ENCODE measurements at places on chromosomes 1 and 21.

DNA sequence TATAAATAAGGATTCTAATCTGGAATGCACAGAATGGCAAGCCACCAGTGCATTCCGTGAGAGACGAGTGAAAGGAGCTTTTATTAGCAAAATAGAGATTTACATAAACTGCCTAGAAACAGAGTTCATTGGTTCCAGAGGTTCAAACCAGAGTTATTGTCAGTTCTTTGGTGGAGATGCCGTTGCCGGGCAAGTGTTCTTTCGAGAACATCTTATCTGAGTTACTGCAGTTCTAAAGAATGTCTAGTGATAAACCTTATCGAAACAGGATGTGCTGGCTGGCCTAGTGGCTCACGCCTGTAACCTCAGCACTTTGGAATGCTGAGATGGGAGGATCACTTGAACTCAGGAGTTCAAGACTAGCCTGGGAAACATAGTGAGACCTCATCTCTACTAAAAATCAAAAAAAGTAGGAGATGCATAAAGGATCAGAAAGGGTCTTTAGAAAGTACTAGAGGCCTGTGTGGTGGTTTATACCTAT, 19.9 kb upstream of the EVI5 start:
- DNase-seq = no peak

DNA sequence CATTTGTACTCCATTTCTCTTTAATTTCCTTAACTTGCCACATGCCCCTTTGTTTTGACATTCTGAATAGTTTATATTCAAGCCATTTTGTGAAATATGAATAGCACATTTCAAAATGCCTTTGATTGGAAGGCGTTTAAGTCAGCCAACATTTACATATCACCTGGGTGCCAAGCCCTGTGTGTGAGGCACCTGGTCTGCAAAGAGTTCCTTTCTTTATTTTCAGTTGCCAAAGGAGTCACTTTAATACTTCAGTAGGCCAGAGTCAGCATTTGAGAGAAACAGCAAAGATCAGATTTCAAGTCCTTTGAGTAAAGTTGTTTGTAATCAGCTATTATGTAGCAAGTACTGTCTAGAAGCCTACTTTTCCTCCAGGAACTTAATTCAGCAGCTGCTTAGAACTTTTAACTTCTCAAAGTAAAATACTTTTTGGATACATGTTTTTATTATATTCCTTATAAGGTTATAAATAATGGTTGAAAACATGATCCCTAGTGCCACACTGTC, 70.8 kb downstream of the DTL start:
- DNase-seq = peak; percentile 18

DNA sequence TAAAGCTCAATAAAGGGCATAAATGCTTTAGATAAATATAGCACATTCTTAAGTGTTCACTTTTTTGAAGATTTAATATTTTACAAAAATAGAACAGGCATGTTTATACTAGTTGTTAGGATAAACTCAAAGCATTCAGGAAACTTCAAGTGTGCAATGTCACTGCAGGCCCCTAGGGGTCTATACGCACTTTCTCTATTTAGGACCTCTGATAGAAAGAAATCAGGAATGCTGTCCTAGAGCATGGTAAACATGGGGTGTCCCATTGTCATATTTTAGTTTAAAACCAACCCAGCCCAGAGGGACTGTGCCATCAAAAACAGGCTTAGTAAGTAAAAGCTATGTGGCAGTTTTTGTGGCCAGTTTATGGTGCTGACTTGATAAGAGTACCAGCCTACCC, 102.2 kb downstream of the BARHL2 start:
- no peak for DNase-seq

GRCh38 chr1:221448585-221449175, 293.2 kb downstream of the DUSP10 start:
- no peak for DNase-seq

DNA sequence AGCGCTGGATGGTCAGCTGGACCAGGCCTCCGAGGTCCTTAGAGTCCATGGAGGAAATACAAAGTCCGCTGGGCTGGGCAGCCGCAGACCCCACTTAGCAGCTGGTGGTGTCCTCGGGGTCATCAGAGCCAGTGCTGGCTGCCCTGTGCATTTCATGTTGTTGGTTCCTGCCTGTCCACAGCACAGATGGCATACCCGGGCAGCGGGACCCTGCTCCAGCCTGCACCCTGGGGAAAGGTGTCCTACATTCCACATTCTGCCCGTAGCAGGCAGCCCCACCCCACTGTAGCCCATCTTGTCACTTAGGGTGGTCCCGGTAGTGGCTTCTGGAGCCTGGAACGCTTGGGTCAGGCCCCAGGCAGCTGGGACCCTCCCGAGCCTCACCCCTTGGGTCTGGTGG, 19.8 kb downstream of the PRKCZ start:
- DNase-seq = no peak

GRCh38 chr1:31417148-31417547, 4.1 kb downstream of the SERINC2 start:
- DNase-seq = no peak

GRCh38 chr1:184075055-184076029, 23.8 kb downstream of the TSEN15 start:
- peak; percentile 38 for DNase-seq

- no peak for DNase-seq
Measured at GRCh38 chr1:41330588-41331545, 30.4 kb upstream of the FOXO6 start.

DNA sequence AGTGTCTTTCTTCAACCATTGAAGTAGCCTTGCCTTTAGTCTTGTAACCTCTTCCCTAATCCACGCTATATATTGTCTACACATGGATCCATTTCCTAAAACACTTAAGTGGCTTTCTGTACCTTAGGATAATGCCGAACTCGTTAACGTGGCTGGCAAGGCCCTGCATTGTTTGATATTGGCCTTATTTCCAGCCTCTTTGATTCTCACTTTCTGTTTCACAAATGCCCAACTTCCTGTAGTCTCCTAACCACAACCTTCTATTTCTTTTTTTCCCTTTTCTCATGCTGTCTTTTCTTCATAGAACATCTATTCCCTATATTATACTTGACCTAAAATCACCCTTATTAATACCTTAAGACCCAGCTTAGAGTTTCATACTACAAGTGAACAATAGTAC, 536.0 kb downstream of the LMO4 start:
- no peak for DNase-seq

GRCh38 chr1:209732725-209733124, 23.1 kb upstream of the TRAF3IP3 start:
- no peak for DNase-seq

DNA sequence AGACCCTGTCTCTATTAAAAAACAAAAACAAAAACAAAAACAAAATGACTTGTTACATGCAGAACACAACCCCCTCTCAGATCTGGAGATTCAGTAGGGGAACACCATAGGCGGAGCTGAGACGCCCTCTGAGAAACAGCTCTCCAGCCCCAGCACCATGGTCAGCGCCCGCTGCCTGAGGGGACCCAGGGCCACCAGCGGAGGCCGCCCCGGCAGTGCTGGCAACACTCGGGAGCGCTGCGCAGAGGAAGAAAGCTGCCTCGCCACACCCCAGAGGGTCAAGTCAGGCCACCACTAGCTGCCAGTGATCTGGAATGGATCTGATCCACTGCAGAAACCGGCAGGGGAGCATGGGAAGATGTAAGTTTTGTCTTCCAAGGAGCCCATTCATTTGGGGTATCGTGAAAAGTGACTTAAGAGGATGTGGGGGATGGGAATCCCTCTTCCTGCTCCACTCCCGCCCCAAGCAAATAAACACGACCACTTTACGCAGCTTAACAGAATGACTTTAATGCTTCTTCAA, 3.1 kb downstream of the ACTA1 start:
- DNase-seq = no peak

DNA sequence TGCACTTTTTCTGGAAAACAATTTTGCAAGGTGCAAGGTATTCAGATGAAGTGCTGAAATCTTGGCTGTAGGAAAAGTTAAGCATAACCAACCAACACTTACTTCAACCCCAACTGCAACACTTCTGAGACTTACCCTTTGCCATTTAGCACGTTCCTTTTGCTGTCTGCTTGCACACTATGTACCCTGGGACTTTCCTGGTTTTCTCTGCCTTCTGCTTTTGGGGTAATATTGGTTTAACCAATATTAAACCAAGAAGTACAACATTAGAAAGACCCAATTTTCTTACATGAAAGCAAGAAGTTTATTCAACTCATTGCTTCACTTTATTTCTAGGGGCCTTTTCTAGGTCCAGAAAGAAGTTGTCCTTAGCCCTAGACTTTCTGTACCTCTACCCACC, 193.0 kb downstream of the HLX start:
- no peak for DNase-seq

GRCh38 chr1:2539312-2539907, 9.3 kb upstream of the HES5 start:
- DNase-seq = no peak

GRCh38 chr1:244945109-244945671, 80.8 kb upstream of the HNRNPU start:
- no peak for DNase-seq

GRCh38 chr1:222785529-222785928, 29.3 kb upstream of the DISP1 start:
- no peak for DNase-seq

DNA sequence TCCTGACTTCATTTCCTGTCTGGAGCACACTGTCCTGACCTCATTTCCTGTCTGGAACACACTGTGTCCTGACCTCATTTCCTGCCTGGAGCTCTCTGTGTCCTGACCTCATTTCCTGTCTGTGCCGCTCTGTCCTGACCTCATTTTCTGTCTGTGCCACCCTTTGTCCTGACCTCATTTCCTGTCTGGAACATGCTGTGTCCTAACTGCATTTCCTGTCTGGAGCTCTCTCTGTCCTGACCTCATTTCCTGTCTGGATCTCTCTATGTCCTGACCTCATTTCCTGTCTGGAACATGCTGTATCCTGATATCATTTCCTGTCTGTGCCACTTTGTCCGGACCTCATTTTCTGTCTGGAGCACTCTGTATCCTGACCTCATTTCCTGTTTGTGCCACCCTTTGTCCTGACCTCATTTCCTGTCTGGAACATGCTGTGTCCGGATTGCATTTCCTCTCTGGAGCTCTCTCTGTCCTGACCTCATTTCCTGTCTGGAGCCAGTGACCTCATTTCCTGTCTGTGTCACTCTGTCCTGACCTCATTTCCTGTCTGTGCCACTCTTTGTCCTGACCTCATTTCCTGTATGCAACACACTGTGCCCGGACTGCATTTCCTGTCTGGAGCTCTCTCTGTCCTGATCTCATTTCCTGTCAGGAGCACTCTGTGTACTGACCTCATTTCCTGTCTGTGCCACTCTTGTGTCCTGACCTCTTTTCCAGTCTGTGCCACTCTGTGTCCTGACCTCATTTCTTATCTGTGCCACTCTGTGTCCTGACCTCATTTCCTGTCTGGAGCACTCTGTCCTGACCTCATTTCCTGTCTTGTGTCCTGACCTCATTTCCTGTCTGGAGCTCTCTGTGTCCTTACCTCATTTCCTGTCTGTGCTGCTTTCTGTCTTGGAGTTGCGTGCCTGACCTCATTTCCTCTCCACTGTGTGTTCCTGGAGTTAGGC, 27.6 kb downstream of the SKI start:
- DNase-seq = peak; percentile 15

GRCh38 chr1:99685516-99686180, 39.7 kb downstream of the PALMD start:
- peak; percentile 36 for DNase-seq

- DNase-seq = no peak
Measured at GRCh38 chr1:70101231-70101630, 104.1 kb downstream of the LRRC40 start.

DNA sequence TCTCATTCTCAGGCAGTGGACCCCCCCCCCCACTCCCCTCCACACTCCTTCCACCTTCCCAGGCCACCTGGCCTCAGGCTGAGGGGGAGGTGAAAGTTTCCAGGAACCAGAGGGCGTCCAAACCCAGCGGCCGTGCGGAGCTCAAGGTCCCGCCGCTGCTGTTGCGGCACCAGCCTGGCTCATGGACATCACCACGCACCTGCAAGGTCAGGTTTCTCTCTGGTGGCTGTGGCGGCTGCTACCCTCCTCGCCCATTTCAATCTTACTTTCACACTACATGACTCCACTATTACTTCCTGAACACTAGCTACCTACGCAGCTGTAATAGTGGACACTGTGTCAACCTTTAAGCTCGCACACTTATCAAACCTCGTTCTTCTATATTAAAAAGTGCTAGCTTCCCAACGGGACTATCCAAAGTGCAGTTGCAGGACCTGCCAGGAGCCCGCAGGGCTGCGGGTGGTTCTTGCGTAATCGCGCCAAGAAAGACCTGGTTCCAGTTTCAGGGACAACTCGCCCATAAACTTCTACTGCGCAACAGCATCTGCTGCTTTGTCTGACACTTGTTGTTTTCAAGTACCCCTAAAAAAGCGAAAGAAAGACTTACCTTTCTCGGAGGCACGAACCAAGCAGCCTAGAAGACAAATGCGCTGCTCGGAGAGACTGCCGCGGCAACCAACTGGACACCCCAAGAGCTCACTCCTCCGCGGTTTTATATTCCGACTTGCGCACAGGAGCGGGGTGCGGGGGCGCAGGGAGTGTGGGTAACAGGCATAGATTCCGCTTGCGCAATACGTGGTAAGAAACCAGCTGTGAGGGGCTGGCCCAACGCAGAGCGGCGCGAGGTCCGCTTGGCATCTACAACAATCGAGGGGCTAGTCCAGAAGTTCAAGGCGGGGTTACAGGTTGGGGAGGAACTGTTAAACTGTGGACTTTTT, at the start of gene DIRAS3:
Gene DIRAS3 (minus strand): TSS at position 687 of the 938 bp plus-strand sequence. CDS start 3,330 bp downstream, outside the sequence.
- DNase-seq = no peak

DNA sequence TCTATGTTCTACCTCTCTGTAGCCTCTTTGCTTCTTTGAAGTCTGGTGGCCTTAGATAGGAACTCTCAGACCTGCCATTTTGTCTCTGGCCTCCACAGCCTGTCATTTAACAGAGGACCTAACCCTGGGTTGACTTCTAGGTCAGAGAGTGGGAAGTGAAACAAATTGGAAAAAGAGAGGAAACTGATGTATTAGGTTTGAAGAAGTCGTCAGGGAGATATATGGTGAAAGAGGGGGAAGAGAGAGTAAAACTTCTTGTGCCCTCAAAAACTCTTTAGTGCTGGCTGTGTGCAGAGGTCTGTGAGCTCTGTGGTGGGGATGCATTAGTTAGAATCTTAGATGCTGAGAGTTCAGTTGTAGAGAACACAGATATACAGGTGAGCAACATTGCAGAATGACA, 30.2 kb upstream of the CD1D start:
- DNase-seq = no peak

- no peak for DNase-seq
Measured at GRCh38 chr1:63671514-63671913, 78.3 kb downstream of the PGM1 start.

- DNase-seq = no peak
Measured at GRCh38 chr1:153415850-153416570, at the start of gene S100A7A. TSS of gene S100A7A (plus strand) at chr1:153416520. CDS start at chr1:153418083, 1,563 bp downstream.

DNA sequence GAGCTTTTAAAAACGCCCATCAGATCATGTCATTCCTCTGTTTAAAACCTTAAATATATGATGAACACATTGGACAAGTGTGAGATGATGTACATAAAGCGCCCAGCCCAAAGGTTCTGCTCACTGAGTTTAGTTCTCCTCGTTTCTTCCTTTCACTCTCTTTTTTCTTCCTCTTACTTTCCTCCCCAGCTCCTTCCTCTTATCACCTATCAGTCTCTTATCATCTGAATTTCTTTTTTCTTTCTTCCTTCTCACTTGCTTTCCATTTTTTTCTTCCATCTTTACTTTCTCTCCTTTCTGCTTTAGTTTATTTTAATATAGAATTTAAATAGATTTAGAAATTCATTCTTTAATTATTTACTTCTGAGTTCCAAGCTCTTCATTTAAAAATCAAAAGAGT, 17.8 kb upstream of the POGZ start:
- DNase-seq = no peak

- no peak for DNase-seq
Measured at GRCh38 chr1:7932524-7933138, 8.0 kb downstream of the TNFRSF9 start.

GRCh38 chr1:232447125-232447524, 182.8 kb downstream of the SIPA1L2 start:
- no peak for DNase-seq

- no peak for DNase-seq
Measured at GRCh38 chr1:29119121-29119929, 4.4 kb downstream of the TMEM200B start.
